ENCODE measurements at places on chromosomes 1 and 21.

- no peak for DNase-seq
Measured at GRCh38 chr1:60145771-60146170, 72.2 kb upstream of the C1orf87 start.

DNA sequence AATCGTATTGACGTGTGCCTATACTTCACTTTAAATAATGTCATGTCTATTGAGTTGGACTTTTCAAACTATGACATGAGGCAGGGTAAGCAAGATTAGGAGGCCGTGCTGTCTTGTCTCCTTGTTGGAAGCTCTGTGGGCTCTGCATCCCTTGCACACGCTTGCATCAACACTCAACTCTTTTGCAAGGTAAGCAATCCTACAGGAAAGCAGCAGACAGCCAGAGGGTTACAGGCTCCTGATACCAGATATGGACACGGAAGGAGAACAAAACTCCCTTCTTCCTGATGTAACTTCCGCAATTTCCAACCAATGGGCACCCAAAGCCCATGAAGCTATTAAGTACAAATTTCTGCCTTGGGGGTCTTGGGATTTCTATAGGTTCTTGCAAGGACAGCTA, 1520.7 kb upstream of the B3GALT2 start:
- DNase-seq, result no peak

DNA sequence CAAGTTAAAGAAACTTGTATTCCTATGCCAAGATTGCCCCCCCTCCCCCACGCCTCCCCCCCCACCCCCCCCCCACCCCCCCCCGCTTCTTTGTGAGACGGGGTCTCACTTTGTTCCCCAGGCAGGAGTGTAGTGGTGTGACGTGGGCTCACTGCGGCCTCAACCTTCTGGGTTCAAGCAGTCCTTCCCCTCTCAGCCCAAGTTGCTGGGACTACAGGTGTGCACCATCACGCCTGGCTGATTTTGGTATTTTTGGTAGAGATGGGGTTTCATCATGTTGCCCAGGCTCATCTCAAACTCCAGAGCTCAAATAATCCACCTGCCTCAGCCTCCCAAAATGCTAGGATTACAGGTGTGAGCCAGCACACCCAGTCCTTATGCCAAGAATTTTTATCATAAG, 136.6 kb downstream of the POU2F1 start:
- DNase-seq, result no peak

DNA sequence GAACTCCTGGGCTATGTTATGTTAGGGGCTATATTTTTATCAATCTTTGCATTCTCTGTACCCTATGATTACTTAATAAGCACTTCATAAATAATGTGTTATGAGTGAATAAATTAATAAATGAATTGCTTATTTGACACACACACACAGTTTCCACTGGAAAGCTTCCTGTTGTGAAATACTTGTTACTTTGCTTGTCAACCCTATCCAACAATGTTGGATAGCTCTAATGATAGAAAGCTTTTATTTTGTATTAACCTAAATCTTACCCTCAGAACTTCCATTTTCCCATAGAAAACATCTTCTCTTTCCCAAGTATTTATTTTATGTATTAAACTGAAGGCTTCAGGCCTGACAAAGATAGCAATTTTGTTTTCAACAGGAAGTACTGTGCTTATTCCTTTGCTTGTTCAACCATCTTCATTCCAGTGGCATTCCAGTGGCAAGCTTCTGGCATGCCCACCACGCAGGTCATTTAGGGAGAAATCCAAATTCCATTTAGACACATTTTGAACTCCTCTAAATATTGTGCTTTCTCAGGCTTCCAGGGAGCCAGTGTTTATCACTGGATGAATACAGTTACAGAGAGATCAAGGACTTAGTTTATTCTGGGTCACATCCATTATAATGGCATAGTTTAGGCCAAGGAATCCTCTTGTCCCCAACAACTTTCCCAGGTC, 134.4 kb downstream of the TGFB2 start:
- DNase-seq, result no peak

DNA sequence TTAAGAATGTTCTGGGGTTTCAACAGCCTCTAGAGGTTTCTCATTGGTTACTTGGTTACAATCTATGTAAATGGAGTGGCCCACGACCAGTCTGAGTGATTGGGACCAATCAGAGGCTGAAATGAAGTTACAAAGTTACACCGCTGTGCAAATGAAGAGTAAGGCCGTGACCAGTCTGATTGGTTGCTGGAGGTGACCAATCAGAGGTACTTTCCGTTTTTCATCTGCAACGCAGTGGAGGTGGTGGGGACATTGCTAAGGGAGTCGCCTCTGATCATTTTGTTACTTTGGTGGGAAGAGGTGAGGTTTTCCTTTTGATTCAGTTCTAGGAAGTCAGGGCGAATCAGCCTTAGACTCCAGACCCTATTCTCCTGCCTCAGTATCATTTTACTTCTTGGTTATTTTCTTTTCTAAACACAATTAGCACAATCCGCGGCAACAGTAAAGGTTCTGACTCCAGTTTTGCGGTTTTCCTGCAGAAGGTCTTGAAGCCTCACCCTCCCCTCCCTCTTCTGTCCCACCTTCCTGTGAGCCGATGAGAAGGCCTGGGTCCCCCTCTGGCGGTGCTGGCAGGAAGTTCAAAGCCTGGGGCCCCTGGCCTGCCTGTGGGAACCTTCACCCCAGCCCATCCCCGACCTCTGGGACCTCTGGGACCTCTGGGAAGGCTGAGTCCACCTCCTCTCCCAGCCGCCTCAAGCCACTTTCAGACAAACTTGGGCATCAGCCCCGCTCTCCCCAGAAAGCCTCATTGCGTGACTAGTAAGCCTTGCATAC, 38.7 kb upstream of the TTC34 start:
- DNase-seq, result peak; percentile 75

DNA sequence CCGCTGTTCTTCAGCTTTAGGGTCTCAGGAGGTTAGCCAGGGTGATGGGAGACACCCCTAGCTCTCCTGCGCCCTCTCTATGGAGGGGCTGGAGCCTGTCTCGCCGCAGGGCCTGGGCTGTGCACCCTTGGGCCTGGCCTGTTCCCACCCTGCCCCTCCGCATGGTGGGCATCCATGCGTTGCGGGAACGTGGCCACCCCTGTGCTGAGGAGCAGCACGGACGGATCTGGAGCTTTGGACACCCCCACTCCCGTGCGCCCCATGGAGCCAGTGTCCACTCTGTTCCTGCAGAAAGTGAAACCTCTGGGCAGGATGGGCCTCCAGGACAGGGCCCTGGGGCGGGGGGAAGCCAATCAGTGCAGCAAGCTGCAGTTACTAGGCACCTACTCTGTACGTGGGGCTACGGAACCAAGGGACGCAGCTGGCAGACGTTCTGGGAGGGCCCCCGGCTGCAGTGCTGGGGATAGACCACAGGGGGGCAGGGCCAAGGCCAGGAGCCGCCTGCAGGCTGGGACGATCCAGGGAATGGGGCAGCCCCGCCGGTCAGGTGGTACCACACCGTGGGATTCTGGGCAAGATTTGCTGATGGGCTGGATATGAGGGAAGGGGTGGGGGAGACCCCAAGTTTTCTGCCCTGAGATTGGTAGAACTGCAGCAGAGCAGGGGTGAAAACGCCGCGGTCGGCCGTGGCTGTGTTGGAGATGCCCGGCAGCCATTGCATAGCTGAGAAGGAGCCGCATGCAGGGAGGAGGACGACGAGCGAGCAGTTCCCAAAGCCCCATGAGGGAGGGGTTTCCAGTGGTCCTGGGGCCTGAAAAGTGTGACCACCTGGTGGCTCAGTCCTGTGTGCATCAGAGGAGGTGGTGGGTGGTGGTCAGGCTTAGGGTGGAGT, 43.3 kb downstream of the TP73 start:
- DNase-seq, result peak; percentile 53

GRCh38 chr1:179917601-179918429, 35.7 kb downstream of the TOR1AIP1 start:
- no peak for DNase-seq

- DNase-seq, result no peak
Measured at GRCh38 chr1:59743324-59744091, 71.2 kb upstream of the HOOK1 start.

GRCh38 chr1:112937495-112937894, 18.5 kb downstream of the SLC16A1 start:
- DNase-seq, result no peak

DNA sequence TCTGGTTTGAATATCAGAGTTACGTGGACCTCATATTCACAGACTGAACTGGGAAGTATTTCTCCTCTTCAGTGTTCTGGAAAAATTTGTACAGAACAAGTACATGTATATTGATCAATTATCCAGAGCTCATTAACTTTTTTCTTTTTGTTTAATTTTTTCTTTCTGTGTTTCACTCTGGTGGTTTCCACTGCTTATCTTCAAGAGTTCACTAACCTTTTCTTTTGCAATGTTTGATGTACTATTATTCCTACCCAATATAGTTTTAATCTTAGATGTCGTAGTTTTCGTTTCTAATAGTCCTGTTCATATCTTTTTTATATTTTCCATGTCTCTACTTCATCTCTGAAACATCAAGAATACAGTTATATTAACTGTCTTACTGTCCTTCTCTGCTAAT, 46.5 kb downstream of the TUT4 start:
- DNase-seq, result no peak

DNA sequence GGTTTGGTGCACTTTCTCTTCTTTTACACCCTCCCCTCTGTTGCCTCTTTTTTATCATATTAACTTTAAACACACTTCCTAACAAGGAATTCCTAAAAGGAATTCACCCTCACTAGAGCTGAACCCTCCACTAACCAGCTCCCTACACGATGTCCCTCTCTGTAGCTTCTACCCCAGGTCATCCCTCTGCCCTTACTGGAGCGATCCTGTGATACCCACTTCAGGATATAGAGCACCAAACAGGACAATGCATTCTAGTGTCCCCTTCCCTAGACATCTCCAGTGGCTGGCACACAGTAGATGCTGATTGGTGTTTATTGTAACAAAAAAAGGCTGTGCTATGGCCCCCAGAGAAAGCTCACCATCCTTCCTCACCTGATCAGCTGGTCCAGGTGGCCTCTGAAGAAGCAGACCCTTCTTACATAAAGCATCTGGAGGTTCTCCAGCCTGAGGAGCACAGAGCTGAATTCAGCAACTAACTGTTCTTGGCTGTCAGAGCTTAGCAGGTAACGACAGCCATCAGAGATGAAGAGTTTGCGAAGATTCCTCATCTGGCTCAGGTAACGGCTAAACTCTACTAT, 1.4 kb downstream of the PRAMEF18 start:
- no peak for DNase-seq

Data from activated T-cell treated with anti-CD3 and anti-CD28 coated beads, Interleukin-2, amount 50 U/mL, for 48 hours (primary cell).